ENCODE measurements at places on chromosomes 4 and X. TPM values are rescaled to one million over a fixed set of nuclear protein-coding genes. Genes with fewer than 3 reads are reported as not detected.

Gene PIM2
- total RNA-seq, result 478 TPM

Gene DCAF16
- 48.5 TPM for total RNA-seq

Gene GPRASP1
- total RNA-seq, result 0.44 TPM

Gene MAP7D2
- 0.39 TPM for total RNA-seq

Gene SNCA
- total RNA-seq, result 0.18 TPM

Gene ARX
- not detected for total RNA-seq

- no peak overlapping the region for H3K4me3 ChIP-seq
- no peak overlapping the region for H3K27ac ChIP-seq
- H3K4me1 ChIP-seq, result no peaks in the 10 kb centered on the region
- peaks cover 2% of the 10 kb centered on the region for H3K27me3 ChIP-seq
- H3K36me3 ChIP-seq, result no peaks in the 10 kb centered on the region
These were observed 97.1 kb upstream of the NRK start for GRCh38 chrX:105725228-105725627.

DNA sequence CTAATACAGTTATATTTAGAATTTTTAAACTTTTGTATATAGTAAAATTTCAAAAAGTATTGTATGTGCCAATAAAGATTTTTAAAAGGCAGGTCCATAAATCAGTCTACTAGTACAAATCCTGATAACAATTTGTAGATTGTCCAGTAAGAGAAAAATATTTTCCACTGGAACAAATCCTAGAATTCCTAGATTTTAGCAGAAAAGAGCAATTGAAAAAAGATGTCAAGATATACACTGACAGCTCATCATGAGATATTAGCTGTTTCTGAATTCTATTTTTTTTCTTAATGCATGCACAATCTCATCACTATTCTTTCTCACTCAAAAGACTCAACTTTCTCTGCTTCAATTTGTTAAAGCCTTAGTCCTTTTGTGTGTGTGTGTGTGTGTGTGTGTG is 289.2 kb upstream of the MAD2L1 start:
- no peaks in the 10 kb centered on the region for H3K36me3 ChIP-seq
- H3K27me3 ChIP-seq, result peaks cover 4% of the 10 kb centered on the region
- DNase-seq, result no peak

DNA sequence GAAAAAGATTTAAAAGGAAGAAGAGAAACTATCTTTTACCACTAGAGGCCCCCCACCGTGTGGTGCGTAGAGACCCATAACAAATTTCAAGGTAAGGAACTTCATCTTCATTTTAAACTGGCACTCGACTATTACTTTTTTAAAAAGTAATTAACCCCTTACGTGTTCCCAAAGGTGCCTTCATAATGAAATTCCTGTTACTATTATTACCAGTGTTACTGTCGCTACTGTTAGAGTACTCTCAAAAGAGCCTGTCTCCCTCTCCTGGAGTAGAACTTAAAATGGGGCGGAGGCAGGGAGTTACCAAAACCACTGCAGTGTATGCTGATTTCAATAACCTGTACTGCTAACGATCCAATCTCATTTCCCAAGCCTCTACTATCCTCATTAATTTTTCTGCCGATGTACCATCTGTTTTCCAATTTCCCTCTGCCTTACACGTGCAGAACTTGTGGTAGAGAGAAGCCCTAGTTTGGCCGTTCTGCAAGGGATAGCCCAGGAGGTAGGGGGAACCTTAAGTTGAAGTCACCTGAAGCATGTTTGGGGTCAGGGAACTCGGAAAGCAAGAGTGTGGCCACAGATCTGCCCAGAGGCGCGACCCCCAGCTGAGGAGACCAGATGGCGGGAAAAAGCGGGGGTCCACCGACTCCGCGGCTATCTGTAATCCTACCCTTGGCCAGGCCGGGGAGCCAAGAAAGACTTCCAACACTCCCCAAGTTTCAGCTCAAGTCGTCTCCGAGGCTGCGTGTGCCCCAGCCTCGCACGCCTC is 720 bp upstream of the STK26 start:
- H3K36me3 ChIP-seq, result peaks cover 4% of the 10 kb centered on the region
- peak overlapping the region; percentile 94 for H3K4me3 ChIP-seq
- DNase-seq, result no peak

DNA sequence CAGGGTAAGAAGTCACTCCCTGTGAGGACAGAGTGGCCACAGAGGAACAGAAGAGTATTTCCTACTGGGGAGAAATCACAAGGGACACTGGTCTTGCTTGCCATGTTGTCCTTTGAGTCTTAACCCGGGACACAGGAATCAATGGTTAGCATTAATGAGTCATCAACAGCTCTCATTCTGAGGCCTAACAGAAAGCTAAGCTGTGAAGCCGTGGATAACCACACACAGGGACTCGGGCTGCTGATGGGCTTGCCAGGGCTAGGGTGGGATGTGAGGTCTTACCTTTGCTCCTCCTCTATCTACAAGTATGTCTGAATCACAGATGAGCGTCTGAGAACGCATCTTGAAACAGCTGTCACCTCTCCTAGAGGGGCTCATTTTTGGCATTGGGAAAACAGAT is 22.2 kb downstream of the HELT start:
- H3K27ac ChIP-seq, result no peak overlapping the region
- H3K4me3 ChIP-seq, result no peak overlapping the region
- DNase-seq, result no peak
- no peaks in the 10 kb centered on the region for H3K36me3 ChIP-seq

DNA sequence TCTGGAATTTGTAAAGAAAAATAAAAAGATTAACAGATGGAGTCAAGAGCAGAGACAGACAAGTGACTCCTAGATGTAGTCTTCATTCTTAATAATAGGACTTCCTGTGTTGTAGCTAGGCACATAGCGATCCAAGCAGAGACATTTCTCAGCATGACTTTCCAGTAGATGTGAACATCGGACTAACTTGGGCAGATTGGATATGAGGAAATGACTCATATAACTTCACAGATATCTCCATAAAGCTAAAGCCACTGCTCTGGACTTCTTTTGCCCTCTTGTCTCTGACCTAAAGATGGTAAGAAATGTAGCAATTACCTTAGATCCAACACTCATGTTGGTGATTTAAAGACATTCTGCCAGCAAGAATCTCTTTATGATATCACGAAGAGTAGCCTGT is 131.7 kb downstream of the EPHA5 start:
- no peak overlapping the region for H3K27ac ChIP-seq
- no peak for DNase-seq
- no peaks in the 10 kb centered on the region for H3K27me3 ChIP-seq
- no peaks in the 10 kb centered on the region for H3K36me3 ChIP-seq
- H3K4me1 ChIP-seq, result no peaks in the 10 kb centered on the region

DNA sequence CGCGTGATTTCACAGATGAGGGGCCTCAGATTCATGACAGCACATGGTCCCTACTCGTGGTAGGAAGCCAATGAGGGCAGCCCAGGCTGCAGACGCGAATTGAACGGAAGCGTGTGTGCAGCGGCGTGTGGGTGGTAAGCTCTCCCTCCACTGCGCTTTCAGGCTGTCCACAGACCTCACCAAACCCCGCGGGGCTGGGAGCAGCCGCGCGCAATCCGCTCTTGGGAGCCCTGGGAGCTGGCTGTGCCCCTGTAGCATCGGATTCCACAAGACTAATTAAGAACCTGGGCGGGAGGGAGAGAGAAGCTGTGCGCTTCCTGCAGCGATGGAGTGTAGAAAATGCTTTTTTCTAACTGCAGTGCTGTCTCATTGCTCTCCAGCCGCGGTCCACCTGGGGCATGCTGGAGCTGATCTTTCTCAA is 134.9 kb downstream of the STOX2 start:
- H3K27ac ChIP-seq, result no peak overlapping the region
- peaks cover 15% of the 10 kb centered on the region for H3K4me1 ChIP-seq
- no peak for DNase-seq
- H3K4me3 ChIP-seq, result peak overlapping the region; percentile 49
- peaks cover 39% of the 10 kb centered on the region for H3K27me3 ChIP-seq
- H3K36me3 ChIP-seq, result no peaks in the 10 kb centered on the region

DNA sequence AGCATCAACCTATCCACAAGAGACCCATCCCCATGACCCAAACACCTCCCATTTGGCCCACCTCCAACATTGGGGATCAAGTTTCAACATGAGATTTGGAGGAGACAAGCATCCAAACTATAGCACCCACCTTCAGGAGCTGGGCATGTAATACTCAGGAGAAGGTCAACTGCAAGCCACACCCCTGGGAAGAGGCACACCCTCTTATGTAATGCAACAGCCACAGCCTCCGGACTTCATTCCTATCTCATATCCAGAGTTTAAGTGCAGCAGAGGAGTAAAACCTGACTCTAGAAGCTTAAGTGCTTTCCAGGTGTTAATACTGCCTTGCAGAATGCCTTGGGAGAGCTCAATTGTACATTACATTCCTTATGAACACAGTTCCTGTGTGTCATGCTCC is 197.4 kb downstream of the PTTG2 start:
- H3K36me3 ChIP-seq, result peaks cover 4% of the 10 kb centered on the region
- peaks cover 11% of the 10 kb centered on the region for H3K27me3 ChIP-seq

DNA sequence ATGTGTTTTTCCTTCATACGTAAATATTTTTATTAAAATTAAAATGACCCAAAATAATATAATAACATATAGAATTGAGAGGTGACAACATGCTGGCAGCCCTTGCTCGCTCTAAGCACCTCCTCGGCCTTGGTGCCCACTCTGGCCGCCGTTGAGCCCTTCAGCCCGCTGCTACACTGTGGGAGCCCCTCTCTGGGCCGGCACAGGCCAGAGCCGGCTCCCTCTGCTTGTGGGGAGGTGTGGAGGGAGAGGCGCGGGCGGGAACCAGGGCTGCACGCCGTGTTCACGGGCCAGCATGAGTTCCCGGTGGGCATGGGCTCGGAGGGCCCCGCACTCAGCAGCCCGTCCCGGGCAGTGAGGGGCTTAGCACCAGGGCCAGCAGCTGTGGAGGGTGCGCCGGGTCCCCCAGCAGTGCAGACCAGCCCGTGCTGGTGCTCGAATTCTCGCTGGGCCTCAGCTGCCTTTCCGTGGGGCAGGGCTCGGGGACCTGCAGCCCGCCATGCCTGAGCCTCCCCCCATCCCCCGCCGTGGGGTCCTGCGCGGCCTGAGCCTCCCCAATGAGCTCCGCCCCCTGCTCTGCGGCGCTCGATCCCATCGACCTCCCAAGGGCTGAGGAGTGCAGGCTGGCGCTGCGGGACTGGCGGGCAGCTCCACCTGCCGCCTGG is 222.3 kb downstream of the PTTG2 start:
- H3K36me3 ChIP-seq, result no peaks in the 10 kb centered on the region
- peaks cover 33% of the 10 kb centered on the region for H3K4me1 ChIP-seq
- H3K4me3 ChIP-seq, result no peak overlapping the region
- H3K27ac ChIP-seq, result no peak overlapping the region

- peaks cover 19% of the 10 kb centered on the region for H3K4me1 ChIP-seq
- H3K4me3 ChIP-seq, result no peak overlapping the region
- no peak overlapping the region for H3K27ac ChIP-seq
- DNase-seq, result no peak
- no peaks in the 10 kb centered on the region for H3K36me3 ChIP-seq
- peaks cover 9% of the 10 kb centered on the region for H3K27me3 ChIP-seq
These were observed 27.3 kb downstream of the ZNF330 start for GRCh38 chr4:141248029-141248428.

- no peak for DNase-seq
- H3K36me3 ChIP-seq, result peaks cover 13% of the 10 kb centered on the region
- no peak overlapping the region for H3K4me3 ChIP-seq
- no peaks in the 10 kb centered on the region for H3K4me1 ChIP-seq
These were observed 15.6 kb downstream of the IL3RA start for GRCh38 chrX:1351981-1352714.

DNA sequence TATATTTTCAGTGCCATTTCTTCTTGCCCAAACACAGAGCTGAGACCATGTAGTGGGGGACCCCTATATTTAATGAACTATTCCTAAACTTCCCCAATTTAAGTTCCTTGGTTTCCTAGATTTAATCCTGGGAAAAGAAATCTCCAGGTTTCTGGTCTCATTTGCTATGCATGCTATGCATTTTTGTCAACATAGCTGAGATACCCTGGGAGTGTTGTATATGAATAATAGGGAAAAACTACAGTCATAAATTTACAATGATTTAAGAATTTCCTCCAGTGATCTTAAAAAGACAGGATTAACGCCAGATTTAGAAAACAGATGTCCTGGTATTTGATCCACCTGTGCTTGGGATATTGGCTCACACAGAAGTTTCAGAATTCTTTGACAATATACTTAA is 136.8 kb upstream of the RAPGEF2 start:
- no peaks in the 10 kb centered on the region for H3K4me1 ChIP-seq
- H3K36me3 ChIP-seq, result no peaks in the 10 kb centered on the region
- H3K27me3 ChIP-seq, result peaks cover 7% of the 10 kb centered on the region

DNA sequence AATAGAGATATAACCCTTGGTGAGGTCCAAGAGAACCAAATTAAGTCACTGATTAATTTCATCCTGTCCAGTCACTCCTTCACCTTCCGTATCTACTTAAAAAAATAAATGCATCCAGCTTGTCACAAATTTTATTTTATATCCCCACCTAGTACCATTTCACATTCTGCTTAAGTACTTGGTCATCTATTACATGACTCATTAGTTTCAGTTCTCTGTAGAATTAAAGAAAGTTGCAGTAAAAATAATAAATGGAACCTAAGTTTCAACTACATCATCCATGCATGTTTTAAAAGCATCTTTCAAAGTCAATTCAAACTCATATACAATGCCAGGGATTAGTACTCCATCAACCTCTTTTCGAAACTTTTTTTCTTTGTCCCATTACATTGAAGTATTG is 130.2 kb downstream of the SH2D1A start:
- no peak overlapping the region for H3K27ac ChIP-seq
- peaks cover 1% of the 10 kb centered on the region for H3K27me3 ChIP-seq
- H3K4me3 ChIP-seq, result no peak overlapping the region
- H3K4me1 ChIP-seq, result no peaks in the 10 kb centered on the region

DNA sequence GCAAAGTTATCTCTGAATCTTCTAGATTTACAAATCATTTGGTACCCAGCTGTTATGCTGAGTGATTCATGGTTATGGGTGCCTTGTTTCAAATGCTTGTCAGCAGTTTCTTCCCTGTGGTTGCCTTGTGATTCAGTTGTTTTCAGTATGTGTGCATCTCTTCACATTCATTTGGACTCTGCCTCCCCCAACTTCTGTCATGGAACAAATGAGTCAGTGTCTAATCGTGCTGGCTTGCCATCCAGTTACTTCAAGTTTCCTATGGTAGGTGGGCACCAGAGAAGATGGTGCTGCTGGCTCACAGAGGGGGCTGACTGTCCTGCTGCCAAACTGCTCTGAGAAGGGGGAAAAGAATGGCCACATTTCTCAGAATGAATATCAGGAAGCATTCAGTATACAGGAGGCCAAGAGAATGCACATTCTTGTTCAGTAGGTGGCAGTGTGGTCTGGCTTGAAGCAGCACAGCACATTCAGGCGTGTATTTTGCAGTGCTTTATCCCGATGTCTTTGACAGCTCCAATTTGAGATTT is 260.9 kb downstream of the GLUD2 start:
- peak; percentile 30 for DNase-seq
- peak overlapping the region; percentile 47 for H3K4me3 ChIP-seq
- H3K36me3 ChIP-seq, result peaks cover 3% of the 10 kb centered on the region
- H3K27ac ChIP-seq, result peak overlapping the region; percentile 97
- H3K4me1 ChIP-seq, result peaks cover 24% of the 10 kb centered on the region
- no peaks in the 10 kb centered on the region for H3K27me3 ChIP-seq
